Mucosa of gallbladder (tissue), 1 donor: ENCODE measurements at places on chromosomes 11 and 22. TPM values are rescaled to one million over a fixed set of nuclear protein-coding genes. Genes with fewer than 3 reads are reported as not detected.

Gene RAB39A
- 1.6 TPM for total RNA-seq

GRCh38 chr11:1222491-1223345, at the start of gene MUC5B:
Gene MUC5B (plus strand): TSS chr11:1223066. CDS start chr11:1223124, 58 bp downstream.
- DNase-seq, result peak; percentile 93

DNA sequence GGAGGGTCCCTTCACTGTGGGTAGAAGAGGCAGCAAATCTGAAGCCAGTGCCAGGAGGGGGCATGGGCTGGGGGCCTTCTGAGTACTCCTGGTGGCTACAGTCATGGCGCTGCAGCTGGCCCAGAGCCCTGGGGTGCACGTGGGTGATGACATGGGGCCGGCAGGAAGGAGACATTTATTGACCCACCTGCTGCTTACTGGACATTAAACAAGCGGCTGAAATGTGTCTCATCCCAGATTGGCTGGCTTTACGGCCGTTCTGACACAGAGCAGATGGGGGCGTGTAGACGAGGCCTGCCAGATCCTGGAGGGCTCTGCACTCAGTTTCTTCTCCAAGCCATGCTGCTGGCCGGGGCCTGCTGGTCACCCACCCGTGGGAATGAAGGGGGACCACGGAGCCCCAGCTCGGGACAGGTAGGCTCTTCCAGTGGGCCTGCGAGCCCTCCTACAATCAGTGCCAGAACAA, 906.9 kb downstream of the BRD1 start:
- DNase-seq, result no peak

- no peak for DNase-seq
These were observed 29.4 kb upstream of the SMCO4 start for GRCh38 chr11:93572621-93573020.
